ENCODE measurements at places on chromosomes 3 and 15. TPM values are rescaled to one million over a fixed set of nuclear protein-coding genes. Genes with fewer than 3 reads are reported as not detected.

DNA sequence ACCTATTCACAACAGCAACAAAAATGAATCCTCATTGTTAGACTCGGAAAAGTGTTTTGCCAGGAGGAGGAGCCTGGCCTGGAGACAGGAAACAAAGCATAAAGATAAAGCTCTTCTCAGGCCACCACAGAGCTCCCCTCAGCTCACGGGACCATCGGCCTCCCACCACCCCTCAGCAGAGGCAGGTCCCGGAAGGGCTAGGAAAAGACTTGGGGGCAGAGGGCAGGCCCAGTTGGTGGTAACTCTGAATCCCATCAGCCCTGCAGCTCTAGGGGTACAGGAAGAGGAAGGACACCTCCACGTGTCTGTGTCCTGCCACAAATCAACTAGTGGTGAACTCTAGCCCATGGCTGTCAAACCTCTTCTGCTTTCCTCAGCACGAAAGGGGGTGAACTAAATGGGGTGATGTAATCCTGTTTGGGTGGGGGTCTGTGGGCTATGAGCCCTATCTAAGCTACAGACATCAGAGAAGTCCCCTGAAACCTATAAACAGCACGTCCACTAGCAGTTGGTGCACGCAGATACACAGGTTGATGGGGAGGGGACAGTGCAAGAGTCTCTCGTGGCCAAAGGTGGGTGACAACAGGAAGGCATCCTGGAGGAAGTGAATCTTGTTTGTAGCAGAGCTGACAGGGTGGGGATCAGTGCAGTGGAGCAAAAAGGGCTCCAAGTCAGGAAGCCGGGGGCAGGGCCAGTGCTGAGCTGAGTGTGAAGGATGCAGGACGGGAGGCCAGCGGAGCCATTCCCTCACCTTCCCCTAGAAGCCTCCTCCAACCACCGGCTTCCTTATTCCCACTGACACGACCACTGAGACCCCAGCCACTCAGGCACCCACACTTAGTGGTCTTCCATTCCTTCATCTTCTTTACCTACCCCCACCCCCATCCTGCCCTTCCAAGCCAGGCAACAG is 111.1 kb upstream of the HACD2 start:
- DNase-seq, result no peak

GRCh38 chr3:144272680-144273079 is 301.1 kb downstream of the DIPK2A start:
- no peak for DNase-seq

GRCh38 chr3:121491683-121492320 is 54.0 kb downstream of the POLQ start:
- no peak for DNase-seq

- DNase-seq, result no peak
These were observed 14.2 kb upstream of the CP start for GRCh38 chr3:149235599-149236424.

DNA sequence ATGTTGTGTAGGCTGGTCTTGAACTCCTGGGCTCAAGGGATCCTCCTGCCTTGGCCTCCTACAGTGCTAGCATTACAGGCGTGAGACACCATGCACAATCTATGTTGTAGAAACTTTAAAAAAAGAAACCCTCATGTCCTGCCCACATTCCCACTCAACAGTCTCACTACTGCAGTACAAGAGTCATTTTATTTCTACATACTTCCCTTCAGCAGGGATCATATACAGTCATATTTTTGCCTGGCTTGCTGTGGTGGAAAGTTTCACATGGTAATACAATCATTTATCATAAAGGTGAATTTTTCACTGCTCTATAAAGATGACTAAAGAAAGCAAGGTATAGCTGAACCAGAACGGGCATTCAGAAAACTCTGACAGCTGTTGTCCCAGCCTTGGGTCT is 53.8 kb upstream of the PIK3CB start:
- no peak for DNase-seq

The SEMA5B gene
- total RNA-seq, result 5.3 TPM

GRCh38 chr15:80618685-80619400 is 76.3 kb upstream of the ABHD17C start:
- no peak for DNase-seq

DNA sequence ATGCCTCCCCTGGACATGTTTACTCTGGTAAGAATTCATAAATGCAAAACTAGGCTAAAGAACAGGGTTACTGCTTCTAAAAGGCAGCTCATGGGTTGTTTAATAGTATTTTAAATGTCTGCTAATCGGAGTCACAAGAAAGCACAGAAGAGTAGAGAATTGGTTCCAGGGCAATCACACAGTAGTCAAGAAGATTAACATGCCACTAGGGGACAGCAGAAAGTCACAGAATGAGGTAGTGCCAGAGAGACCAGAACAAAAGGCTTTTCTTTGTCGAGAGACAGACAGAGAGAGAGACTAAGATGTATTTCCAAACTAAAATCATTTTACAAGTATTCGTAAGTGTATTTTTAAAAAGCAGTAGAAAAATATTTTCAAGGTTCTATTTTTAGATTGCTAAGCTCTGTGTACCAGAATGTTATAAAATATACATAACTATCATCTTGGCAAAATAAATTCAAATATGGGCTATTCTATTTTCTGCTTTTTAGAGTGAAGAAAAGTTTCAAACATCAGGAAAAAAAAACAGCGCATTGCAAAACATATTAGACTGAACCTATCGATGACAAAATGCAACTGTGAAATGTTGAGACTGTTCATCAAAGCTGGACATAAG is 78.3 kb upstream of the CDIN1 start:
- no peak for DNase-seq

DNA sequence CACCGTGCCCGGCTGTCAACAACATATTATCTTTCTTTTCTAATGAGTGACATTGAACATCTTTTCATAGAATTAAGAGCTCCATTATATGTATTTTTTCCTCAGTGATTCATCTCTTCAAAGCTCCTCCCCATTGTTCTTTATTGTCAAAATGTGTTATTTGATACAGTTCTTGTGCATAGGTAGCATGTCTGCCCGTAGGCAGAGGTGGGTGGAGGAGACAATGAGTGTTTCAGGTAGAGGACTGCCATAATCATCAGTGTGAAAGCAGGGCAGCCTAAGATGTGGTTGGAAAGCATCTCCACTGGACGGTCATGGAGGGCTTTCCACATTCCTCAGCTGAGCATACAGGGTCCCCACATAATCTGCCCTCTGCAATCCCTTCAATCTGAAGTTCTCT is 452.0 kb upstream of the MCTP2 start:
- DNase-seq, result no peak

- DNase-seq, result no peak
These were observed 191.3 kb downstream of the LPP start for GRCh38 chr3:188345223-188345622.

DNA sequence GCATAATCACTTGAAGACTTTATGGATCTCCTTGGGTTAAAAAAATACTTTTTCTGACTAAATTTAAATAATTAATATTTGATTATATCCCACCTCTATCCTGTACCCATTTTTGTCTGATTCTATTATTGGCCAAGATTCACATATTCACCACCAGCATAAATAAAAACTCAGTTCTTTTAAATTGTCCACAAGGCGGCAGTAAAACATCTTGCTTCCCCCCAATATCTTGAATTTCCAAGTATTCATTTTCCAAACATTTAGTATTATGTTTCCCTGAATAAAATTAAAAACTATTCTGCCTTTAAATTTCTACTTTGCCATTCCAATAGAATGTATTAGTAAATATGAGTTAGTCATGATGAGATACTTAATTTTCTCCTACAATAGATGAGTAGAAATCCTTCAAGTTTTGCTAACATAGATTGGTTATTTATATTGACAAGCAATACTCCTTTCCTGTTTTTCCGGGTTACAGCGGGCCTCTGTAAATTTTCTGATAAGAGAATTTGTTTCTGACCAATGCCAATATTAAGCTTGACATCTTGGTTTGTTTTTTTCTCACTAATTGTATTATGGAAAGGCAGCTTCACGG is 218.7 kb upstream of the MDFIC2 start:
- no peak for DNase-seq

- DNase-seq, result no peak
These were observed 211.5 kb downstream of the NFKBIZ start for GRCh38 chr3:102060814-102061213.

DNA sequence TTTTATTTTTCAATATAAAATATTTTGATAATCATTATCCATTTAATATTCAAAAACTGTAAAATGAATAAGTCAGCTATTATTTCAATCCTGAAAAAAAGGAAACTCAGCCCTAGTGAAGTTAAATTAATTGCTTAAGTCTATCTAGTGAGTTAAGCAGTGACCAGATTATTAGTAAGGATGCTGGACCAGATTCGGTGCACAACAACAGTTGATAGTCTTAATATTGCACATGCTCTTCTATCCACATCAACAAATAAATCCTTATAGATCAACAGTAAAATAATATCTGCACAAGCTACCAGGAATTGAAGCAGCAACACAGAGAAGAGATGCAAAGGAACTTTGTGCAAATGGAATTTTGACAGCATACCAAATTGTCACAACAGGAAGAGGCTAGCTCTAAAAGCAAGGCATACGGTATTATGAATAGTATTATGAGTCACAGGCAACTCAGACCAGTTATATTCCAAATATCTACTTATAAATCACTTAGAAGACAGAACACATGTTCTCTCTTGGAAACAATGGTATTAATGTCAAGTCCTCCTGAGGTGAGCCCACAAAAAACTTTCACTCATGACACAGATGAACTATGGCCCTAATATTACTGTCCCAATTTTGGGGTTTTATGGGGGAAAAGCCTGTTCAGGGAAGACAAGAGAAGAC is 24.9 kb downstream of the VPS13C start:
- no peak for DNase-seq

DNA sequence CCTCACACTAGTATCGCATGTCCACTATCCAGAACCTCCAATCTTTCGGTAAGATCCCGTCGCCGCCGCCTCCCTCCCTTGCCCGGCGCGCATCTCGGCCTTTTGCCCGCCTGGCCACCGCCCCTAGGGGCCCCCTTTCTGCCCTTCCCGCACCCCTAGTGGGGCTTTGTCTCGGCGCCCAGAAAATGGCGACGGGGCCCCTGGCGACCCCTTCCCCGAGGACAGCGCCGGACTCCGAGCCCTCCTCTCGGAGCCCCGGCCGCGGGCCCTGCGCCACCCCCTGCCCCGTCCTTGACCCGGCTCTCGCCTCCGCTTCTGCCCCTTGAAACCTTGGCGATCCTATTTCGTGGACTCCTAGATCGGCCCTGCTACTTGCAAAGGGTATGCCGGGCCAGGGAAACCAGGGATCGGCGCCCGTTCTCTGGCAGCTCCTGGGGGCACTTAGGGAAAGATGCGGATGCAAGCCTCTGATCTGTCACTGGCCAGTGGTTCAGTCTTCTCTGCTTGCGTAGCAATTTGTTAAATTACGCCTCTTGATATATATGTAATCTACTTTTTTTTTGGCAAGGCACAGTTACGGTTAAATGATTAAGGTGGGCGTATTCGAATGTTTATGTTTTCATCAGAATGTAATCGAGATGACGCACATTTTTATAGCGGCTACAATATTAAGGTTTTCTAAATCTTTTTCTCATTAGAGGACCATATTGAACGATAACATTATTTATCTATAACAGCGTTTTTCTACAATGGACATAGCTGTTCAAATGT is 603 bp downstream of the EIF1B start:
- DNase-seq, result peak; percentile 55

DNA sequence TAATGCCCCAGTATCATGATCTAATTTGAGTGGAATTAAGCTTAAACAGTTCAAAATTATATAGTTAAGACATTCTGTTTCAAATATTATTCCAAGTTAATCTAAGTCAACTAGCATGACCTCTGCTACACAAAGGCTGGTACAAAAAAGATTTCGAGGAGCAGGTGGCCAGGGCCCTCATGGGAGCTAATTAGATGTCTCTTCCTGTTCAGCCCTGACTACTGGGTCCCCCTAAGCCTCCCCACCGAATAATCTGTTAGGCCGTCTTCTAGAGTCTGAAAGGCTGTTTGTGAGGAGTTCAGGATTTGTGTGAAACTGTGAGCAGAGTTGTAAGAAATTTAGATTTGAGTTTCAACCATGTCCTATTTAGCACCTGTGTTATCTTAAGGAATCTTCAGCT is 75.4 kb downstream of the PPM1L start:
- DNase-seq, result no peak

Measured in left ventricle myocardium inferior (tissue), 1 donor.